ENCODE measurements at places on chromosomes 1 and 21.

GRCh38 chr21:40833184-40833583 lies 13.8 kb downstream of the DSCAM start:
- no peak for DNase-seq

DNA sequence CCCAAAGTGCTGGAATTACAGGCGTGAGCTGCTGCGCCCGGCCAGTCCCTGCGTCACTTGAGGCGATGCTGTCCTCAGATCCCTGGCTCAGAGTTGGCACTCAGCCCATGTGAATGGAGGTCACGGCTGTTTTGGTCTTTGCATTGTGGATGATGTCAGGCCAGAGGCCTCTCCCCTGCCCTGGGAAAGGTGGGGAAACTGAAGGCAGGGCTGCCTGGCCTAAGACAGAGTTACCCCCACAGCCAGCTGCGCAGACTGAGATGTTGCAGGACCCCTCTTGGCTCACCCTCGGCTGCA lies 821 bp downstream of the MASP2 start:
- no peak for DNase-seq

GRCh38 chr1:234409328-234409727 lies 36.1 kb downstream of the COA6 start:
- DNase-seq = no peak

GRCh38 chr1:153648000-153648643 lies 10.4 kb upstream of the SNAPIN start:
- DNase-seq = no peak

GRCh38 chr1:7539769-7540175 lies 231.3 kb upstream of the VAMP3 start:
- DNase-seq = no peak

- DNase-seq = no peak
Measured at GRCh38 chr21:31893851-31894415, 21.1 kb downstream of the HUNK start.

GRCh38 chr1:39411526-39412478 lies 79.6 kb upstream of the BMP8A start:
- no peak for DNase-seq

GRCh38 chr1:58572690-58573089 lies 4.4 kb downstream of the TACSTD2 start:
- DNase-seq = no peak

DNA sequence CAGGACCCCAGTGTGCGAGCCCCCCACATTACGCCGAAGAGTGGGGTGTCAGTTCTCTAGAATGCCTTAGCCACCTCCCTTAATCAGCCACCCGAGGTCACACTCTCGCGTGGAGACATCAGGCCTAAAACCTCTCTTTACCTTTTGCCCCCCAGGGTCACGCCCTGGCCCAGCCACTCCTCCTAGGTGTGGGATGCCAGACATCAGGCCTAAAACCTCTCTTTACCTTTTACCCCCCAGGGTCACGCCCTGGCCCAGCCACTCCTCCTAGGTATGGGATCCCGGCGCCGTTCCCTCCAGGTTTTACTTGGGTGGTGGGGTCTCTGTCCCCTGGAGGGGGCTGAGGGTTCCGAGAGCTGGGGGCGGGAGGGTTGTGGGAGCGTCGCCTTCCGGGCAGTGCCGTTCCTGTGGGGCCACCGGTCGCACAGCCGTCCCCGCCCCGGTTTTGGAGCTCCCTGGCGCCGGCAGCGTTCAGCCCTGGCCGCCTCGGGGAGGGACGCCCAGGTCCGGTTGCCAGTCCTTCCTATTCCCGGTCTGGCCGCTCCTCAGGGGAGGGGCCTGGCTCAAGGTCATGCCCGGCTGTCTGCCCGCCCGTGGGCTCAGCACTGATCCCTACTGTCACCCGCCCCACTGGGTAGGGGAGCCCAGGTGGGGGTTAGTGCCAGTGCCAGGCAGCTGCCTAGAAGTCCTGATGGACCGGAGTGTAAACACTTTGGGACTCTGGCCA lies 882 bp downstream of the VPS13D start:
- peak; percentile 84 for DNase-seq

DNA sequence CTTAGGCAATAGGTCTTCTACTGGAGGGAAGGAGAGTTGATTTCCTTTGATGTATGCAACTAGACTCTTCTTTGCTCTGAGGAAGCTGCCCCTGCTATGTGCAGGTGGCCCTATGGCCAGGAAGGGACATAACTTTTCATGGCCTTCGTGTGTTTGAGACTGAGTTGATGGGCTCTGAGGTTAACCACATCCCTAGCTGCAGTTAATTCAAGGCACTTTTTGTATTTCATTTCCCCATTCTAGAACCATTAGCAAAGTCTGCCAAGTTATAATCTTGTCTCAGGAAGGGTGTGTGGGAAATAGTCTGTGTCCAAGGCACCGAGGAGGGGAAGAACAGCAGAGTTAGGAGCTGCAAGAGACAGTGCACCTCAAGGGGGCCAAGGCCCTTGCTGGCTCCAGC lies 2.5 kb downstream of the FCRL4 start:
- no peak for DNase-seq

DNA sequence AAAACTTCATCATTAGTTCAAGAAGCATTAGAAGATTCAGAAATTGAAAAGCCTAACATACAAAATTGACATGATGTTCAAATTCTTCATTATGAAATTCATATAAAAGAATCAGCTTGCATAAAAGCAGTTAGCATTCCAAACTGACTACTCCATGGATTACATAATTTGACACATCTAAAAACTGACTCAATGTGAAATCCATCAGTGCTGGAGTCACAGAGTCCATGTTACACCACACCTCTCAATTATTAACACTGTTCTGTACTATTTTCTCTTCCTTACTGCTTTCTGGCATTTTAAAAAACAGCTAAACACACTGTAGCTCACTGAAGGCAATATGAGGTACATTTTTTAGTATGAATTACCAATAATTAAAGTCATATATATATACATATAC lies 28.0 kb downstream of the ARHGAP29 start:
- peak; percentile 68 for DNase-seq

DNA sequence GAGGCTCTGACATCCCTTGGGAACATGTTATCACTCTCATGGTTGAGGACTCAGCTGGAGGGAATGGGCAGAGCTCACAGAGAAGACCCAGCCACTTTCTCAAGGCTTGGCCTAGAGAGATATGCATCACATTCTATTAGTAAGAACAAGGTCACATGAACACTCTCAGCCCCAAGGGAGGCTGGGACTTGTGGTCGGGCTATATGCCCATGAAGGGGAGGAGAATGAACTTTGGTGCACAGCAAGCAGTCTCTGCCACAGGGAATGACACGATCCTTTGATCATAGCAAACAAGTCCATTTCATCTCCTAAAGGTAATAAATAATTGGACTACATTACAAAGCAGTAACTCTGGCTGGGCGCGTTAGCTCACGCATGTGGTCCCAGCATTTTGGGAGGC lies 105.7 kb downstream of the SYF2 start:
- no peak for DNase-seq

DNA sequence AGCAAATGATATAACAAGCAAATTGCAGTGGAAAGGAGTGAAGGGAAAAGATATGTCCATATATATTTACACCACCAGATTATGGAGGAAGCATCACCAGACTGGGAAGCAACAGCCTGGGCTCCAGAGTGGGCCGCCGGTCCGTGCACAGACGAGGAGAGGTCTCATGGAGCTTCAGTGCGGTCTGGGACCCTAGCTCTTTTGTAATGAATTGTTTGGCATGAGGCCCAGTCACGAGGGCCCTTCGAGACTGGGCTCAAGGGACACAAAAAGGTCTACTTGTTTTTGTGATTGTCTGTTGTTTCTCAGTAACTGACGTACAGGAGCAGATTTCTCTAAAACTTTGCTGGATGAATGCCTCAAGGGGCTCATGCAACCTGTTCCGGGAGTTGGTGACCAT lies 12.9 kb upstream of the STUM start:
- DNase-seq = no peak

DNA sequence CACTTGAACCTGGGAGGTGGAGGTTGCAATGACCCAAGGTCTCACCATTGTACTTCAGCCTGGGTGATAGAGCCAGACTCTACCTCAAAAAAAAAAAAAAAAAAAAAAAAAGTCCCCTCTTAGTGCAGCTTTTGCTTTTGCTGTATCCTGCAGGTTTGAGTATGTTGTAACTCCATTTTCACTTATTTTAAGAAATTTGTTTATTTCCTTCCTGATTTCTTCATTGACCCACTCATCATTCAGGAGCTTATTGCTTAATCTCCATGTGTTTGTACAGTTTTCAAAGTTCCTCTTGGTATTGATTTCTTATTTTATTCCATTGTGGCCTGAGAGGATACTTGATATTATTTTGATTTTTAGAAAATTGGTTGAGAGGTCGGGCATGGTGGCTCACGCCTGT lies 50.9 kb upstream of the AK4 start:
- DNase-seq = no peak

GRCh38 chr1:39326836-39327235 lies 122.3 kb downstream of the MACF1 start:
- no peak for DNase-seq

GRCh38 chr1:35449334-35450008 lies 107.7 kb downstream of the KIAA0319L start:
- peak; percentile 88 for DNase-seq

- peak; percentile 20 for DNase-seq
Measured at GRCh38 chr1:230972855-230973271, 5.8 kb downstream of the TTC13 start.

- DNase-seq = peak; percentile 39
Measured at GRCh38 chr21:38938343-38938742, 132.6 kb downstream of the ETS2 start.

DNA sequence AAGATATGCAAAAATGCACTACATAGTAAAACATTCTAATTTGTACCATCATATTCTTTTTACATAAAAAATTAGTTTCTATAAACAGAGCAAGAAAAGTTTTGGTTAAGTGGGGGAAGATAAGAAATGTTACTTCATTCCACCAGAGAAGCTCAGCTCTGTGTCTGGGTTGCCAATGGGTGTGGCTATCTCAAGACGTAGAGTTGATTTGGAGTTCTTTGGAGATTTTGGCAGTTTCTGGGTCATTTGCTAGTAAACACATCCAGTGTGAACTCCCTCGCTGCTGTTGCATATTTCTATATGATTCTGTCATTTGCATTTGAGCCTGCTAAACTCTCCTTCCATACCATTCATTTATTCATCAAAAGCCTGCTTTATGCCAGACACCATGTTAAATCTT lies 7.2 kb downstream of the RGL1 start:
- peak; percentile 19 for DNase-seq

GRCh38 chr1:51284487-51284954 lies 45.8 kb downstream of the TTC39A start:
- no peak for DNase-seq

DNA sequence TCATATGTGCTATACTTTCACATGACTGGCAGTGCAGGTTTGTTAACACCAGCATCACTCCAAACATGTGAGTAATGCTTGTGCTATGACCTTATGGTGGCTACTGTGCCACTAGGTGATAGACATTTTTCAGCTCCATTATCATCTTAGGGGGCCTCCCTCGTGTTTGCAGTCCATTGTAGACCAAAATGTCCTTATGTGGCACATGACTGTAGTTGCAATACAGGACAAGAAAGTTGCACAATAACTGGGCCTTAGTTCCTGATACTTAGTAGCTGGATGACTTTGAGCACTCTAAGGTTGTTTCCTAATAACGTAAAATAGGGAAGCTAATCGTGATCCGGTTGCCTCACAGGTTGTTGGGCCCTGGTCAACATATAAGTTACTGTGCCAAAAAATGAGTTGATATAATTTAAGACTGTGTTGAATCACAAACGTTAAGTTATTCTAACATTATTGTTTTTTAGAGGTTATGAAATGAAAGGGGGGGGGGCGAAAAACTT lies 511 bp upstream of the SNX27 start:
- peak; percentile 38 for DNase-seq

GRCh38 chr1:227255086-227255732 lies 63.1 kb downstream of the CDC42BPA start:
- DNase-seq = no peak

DNA sequence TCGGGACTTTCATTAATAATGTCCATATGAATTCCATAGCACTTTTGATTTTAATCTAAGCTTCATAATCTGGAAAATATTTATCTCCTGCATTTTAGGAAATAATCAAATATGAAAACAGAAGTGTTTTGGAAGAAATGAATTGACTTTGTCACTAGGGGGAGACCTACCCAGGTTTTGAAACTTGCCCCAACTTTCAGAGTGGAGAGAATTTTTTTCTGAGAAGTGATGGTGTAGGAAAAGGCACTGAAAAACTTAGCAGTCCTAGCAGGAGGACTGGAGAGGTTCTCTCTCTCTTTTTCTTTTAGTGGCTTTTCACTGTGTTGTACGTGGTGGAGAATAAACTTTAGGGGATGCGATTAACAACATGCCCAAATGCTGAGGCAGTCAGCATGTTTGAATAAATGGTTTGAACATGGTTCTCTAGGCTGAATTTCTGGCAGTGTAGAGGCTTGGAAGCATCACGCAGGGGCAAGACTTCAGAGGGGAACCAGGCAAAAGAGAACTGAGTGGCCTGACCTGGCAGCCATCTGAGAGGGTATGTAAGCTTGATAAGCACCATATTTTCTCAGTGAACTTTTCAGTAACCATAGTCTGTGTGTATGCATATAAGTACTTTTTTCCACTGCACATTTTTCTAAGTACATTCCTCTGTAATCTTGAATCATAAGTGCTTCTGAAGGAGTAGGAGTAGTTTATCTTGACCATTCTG lies 68.3 kb upstream of the NEK7 start:
- peak; percentile 64 for DNase-seq

DNA sequence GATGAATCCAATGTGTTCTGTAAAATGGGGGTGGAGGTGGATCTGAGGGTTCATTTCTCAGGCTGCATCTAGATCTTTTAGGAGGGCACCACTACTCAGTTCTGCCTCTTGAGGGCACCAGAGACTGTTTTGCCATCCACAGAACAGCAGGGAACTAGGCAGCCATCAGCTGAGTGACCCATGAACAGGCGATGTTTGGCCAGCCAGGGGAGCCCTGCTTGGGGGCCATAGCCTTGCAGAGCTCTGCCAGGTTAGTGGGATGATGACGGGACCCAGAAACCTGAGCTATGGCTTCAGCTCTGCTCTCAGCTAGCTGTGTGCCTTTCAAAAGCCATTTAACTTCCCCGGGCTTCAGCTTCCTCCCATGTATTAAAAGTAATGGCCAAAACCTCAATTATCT lies 13.4 kb upstream of the NOS1AP start:
- peak; percentile 84 for DNase-seq

DNA sequence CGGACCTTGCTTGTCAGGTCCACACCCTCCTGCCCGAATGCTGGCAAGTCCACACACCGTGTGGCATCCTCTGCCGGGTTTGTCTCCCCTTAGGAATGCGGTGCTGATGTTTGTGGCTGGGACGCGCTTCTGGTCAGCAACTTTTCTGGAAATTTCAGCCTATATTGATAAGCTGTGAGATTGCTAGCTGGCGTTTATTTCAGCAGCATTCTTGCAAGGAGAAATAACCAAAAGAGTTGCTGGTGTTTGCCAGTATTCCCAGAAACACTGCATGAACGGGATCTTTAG lies 601 bp downstream of the CEPT1 start:
- DNase-seq = peak; percentile 88

- peak; percentile 88 for DNase-seq
Measured at GRCh38 chr1:241356519-241357365, at the start of gene RGS7. TSS of gene RGS7 (minus strand) at chr1:241357205.

DNA sequence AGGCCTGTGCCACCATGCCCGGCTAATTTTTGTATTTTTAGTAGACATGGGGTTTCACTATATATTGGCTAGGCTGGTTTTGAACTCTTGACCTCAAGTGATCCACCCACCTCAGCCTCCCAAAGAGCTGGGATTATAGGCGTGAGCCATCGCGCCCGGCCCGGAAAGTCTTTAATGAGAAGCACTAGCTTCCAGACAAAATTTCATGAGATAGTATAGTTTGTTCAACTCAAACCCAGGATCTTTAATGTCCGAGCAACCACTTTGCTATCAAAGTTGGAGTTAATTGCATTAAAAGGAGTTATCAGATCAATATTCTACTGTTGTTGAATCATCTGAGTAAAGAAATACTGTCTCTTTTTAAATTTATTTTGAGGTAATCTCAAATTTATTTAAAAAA lies 4.8 kb downstream of the TSNAX start:
- no peak for DNase-seq
